ENCODE measurements at places on chromosomes 4 and X. TPM values are rescaled to one million over a fixed set of nuclear protein-coding genes. Genes with fewer than 3 reads are reported as not detected.

DNA sequence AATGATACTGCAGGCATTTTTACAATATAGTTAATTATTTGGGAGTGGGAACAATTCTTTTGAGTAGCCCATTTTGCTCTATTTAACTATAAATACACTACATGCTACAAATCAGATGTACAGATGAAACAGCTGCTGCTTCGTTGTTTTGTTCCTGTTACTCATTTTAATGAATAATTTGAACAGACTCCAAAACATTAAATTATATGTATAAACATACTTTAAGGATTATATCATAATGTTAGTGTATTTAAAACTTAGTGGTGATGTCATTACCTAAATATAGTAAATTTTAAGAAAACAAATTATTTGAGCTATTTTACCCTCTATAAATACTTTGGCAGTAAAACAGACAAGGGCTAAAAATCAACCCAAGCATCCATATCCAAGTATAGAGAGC lies 60.7 kb downstream of the GAB1 start:
- DNase-seq, result no peak

- no peak for DNase-seq
Measured at GRCh38 chr4:117660668-117661067, 373.6 kb upstream of the NDST3 start.

- DNase-seq, result no peak
Measured at GRCh38 chr4:188554413-188554812, 415.2 kb downstream of the TRIML1 start.

GRCh38 chrX:103369479-103369878 lies 6.9 kb upstream of the BEX3 start:
- no peak for DNase-seq

GRCh38 chr4:103002551-103002950 lies 17.0 kb downstream of the SLC9B1 start:
- no peak for DNase-seq

DNA sequence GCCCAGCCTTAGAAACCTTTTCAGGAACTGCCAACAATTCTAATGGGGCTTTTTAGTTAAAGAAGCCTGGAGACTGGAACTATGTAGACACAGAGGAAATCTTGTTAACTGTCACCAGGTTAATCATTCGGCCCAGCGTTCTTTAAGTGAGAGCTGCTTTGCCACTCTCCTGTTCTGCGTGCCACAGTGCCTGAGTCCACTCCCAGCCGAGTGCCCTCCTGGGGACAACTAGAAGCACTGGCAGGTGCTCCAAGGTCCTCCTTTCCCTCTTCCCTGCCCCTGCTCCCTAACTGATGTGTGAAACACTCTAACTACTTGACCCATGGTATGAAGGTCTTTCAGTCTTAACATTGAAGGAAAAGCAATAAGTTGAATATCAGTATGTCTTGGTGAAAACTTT lies 151.2 kb upstream of the TLL1 start:
- no peak for DNase-seq

GRCh38 chr4:72709475-72709874 lies 140.5 kb upstream of the ADAMTS3 start:
- no peak for DNase-seq

- DNase-seq, result no peak
Measured at GRCh38 chr4:102055805-102056204, 265.3 kb downstream of the BANK1 start.

DNA sequence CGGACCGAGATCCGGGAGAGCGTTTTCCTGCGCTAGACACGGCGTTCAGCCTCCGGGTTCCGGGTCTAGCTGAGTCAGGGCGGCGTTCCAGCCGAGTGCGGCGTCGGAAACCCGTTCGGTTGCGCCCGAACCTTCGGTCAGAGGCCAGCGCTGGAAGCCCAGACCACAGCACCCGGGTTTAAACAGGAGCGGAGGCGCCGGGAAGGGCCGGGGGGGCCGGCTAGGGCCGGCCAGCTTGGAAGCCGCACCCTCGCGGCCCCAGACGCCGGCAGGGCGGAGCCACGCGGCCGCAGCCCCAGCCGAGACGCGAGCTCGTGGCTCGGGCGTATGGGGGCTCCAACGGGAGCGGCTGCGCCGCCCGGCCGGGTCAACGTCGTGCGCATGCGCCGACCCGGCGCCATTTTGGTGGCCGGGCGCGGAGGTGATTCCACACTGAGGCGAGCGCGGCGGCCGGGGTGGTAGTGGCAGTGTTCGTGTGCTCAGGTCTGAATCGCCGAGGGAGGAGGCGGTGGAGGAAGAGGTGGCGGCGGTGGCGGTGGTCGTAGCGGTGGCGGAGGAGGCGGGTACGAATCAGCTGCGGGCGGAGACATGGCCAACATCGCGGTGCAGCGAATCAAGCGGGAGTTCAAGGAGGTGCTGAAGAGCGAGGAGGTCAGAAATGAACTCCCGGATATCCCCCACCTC lies at the start of gene UBE2K:
TSS of gene UBE2K (plus strand) at position 397 of the 684 bp plus-strand sequence. CDS start at position 589, 192 bp downstream.
- peak; percentile 75 for DNase-seq

- DNase-seq, result no peak
Measured at GRCh38 chrX:52422884-52423283, 54.1 kb downstream of the XAGE2 start.

DNA sequence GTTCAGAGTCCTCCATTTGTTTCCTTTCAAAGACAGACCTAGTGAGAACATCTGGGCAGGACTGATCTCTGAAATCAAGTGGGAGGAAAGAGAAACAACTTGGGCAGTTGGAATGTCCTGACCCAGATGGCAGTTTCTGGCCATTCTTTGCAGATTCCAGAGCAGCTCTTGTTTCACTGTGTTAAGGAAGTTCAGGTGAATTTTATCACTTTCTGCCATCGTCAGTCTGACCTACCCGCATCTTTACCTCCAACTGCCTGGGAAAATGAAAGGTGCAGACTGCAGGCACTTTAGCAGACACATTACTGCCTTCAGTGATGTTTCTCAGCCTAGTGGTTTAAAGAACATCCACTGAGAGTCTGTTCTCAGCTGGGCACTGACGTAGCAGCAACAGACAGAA lies 216.2 kb downstream of the CEP135 start:
- no peak for DNase-seq

DNA sequence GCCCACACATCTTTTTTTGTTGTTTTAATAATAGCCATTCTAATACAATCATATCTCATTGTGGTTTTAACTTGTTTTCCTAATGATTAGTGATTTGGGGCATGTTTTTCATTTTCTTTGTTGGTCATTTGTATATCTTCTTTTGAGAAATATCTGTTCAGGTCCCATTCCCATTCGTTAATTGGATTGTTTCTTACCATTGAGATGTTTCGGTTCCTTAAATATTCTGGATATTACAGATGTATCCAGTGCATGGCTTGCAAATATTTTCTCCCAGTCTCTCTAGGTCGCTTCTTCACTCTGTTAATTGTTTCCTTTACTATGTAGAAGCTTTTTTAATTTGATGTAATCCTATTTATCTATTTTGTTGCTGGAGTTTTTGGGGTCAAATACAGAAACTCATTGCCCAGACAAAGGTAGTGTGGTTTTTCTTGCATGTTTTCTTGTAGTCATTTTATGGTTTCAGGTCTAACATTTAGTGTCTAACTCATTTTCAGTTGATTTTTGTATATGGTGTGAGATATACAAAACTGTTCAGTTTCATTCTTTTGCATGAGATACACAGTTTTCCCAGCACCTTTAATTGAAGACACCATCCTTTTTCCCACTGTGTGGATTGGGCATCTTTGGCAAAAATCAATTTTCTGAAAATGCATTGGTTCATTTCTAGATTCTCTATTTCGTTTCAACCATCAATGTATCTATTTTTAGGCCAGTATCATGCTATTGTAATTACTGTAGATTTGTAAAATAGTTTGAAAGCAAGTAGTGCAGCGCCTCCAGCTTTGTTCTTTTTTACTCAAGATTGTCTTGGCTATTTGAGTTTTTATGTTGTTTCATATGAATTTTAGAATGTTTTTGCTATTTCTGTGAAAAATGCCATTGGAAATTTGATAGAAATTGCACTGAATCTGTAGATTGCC lies 195.9 kb downstream of the SCFD2 start:
- no peak for DNase-seq

GRCh38 chrX:9133426-9133825 lies 99.5 kb upstream of the FAM9B start:
- DNase-seq, result no peak

GRCh38 chr4:39620551-39621313 lies 17.9 kb downstream of the SMIM14 start:
- DNase-seq, result no peak

GRCh38 chrX:71118032-71118984 lies at the start of gene MED12:
Gene MED12 (plus strand): TSS chrX:71118596. CDS start chrX:71118755, 159 bp downstream.
- peak; percentile 88 for DNase-seq

DNA sequence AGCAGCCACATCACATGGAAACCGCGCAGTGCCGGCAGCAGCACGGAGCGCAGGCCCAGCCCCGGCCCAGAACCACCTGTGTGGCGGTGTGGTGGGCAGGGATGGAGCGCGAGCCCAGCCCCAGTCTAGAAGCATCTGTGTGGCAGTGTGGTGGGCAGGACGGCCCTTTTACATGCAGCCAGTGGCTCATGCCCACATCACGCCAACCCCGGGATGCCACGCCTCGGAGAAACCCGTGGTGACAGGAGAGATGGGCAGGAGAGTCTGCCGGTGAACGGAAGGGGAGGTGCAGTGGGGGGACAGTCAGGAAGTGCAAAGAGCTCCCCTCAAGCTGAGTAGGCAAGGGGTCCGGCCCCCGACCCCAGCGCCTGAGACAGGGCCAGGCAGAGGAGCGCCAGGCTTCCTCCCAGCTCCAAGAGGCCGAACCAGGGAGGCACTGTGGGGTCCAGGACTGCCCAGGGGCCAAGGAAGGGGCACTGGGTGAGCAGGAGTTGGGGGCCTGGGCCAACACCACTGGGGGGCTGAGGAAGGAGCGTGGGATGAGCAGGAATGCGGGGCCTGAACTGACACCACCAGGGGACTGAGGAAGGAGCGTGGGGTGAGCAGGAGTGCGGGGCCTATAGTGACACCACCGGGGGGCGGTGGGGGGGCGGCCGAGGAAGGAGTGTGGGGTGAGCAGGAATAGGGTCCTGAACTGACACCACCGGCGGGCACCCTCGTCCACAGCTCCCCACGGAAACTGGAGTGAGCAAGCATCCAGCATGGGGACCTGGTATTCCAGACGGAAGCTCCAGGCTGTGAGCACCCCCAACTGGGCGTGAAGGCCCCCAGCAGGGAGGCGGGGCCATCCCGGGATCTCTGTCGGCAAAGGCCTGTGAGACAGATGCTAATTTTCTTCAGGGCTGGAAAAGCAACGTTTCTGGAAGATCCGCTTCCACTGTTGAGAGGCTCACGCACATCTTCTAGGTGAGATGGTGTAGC lies 28.8 kb downstream of the GAK start:
- DNase-seq, result no peak

GRCh38 chr4:76649086-76649485 lies 214.1 kb downstream of the SHROOM3 start:
- DNase-seq, result no peak

GRCh38 chrX:45233531-45233930 lies 32.9 kb upstream of the DIPK2B start:
- no peak for DNase-seq

GRCh38 chr4:126766241-126766640 lies 866.5 kb upstream of the INTU start:
- no peak for DNase-seq

DNA sequence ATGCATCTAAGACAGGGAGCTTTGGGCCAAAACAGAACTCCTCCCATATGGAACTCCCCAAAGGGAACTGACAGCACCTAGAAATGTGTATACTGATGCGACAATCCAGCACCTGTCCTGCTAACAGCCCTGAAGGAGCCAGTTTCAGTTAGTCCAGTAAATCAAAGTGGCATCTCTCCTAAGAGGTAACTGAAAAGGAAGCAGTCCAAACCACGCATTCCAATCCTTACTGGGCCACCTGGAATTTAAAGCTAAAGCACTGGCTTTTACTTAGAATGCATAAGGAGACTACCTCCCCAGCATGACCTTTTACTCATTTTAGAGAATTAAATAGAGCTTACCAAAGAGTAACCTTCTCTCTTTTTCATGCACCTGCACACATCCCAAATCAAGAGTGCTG lies 586.8 kb upstream of the PITX2 start:
- no peak for DNase-seq

- DNase-seq, result no peak
Measured at GRCh38 chr4:81257021-81257420, 42.0 kb upstream of the PRKG2 start.

DNA sequence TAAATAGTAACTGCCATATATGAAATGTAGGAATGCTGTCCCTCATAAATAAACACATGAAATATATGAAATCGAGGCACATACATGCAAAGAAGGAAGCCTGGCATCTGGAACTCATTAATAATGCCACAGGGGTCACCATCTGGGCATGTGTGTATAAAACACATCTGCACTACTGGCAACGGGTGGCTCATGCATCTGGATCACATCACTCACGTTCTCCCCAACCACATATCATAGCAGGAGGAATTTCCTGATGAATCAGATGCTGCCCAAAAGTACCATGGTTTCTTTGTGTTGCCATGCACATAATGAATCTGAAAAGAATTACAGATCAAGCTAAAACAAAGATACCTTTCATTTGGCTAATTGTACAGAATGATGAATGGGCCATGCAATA lies 28.6 kb downstream of the RNF175 start:
- DNase-seq, result no peak

DNA sequence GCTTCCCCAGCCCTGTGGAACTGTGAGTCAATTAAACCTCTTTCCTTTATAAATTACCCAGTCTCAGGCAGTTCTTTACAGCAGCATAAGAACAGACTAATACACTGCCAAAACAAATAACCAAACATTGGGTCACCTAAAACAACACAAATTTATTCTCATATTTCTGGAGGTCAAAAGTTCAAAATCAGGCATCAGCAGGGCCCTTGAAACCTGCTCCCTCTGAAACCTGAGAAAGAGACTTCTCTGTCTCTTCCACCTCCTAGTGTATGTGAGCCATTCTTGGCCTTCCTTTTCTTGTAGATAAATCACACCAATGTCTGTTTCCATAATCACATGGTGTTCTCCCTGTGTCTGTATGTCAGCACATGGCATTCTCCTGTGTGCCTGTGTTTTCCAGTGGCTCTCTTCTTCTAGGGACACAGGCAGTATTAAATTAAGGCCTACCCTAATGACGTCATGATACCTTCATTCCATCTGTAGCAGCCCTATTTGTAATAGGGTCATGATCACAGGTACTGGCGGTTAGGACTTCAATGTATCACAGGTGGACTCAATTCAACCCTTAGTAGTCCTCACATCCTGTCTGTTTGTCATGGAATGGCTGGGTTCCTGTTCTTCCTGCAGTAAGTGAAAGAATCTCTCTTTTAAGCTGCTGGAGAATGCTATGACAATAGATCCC lies 147.3 kb upstream of the CLNK start:
- no peak for DNase-seq

GRCh38 chr4:99723612-99724011 lies 66.0 kb upstream of the C4orf54 start:
- DNase-seq, result peak; percentile 34

The SSX2 gene
- total RNA-seq, result not detected

The HTN3 gene
- not detected for total RNA-seq

The SPANXN4 gene
- total RNA-seq, result not detected

The NAA11 gene
- total RNA-seq, result not detected

The USP17L11 gene
- not detected for total RNA-seq

The CYSLTR1 gene
- 0.98 TPM for total RNA-seq

The PAGE2B gene
- total RNA-seq, result not detected

The BTC gene
- total RNA-seq, result 1.1 TPM

The PTPN13 gene
- total RNA-seq, result 42.6 TPM

The HSFX1 gene
- 7.3 TPM for total RNA-seq

The CXCL10 gene
- 1.1 TPM for total RNA-seq

The SHROOM3 gene
- total RNA-seq, result 27.8 TPM

The CCSER1 gene
- 48.3 TPM for total RNA-seq

The NDST4 gene
- total RNA-seq, result 0.69 TPM

The CD40LG gene
- not detected for total RNA-seq

The FRMPD4 gene
- 34.3 TPM for total RNA-seq

The WDFY3 gene
- 163 TPM for total RNA-seq

The LRIT3 gene
- total RNA-seq, result 0.92 TPM

The GRIA2 gene
- 520 TPM for total RNA-seq

All from dorsolateral prefrontal cortex (tissue), 122 donors.